RKO (cell line): ENCODE measurements at places on chromosomes 6 and 20.

- no peak for DNase-seq
Measured at GRCh38 chr20:51444467-51444866, 98.1 kb downstream of the NFATC2 start.

- DNase-seq, result no peak
Measured at GRCh38 chr20:23122321-23122720, 36.2 kb upstream of the CD93 start.

GRCh38 chr6:72783035-72783434 lies 161.2 kb downstream of the KCNQ5 start:
- no peak for DNase-seq

GRCh38 chr6:51463321-51463720 lies 624.1 kb downstream of the PKHD1 start:
- no peak for DNase-seq

DNA sequence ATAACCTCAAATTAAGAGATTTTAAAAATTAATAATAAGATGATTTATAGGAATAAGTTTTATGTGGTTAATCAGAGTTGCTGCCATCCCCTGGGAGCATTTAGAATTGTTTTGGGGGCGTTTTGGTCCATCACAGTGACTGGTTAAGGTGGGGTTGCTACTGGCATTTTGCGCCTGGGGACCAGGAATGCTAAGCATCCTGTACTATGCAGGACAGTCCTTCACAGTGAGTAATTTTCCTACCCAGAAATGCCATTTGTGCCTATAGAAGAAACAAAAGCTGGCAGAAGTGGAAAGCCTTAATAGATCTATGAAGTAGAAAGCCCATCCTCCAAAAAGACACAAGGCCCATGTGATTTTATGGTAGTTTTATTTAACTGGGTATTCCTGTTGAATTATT lies 118.0 kb downstream of the ANKS1A start:
- DNase-seq, result no peak
